ENCODE measurements at places on chromosomes 1 and 21.

DNA sequence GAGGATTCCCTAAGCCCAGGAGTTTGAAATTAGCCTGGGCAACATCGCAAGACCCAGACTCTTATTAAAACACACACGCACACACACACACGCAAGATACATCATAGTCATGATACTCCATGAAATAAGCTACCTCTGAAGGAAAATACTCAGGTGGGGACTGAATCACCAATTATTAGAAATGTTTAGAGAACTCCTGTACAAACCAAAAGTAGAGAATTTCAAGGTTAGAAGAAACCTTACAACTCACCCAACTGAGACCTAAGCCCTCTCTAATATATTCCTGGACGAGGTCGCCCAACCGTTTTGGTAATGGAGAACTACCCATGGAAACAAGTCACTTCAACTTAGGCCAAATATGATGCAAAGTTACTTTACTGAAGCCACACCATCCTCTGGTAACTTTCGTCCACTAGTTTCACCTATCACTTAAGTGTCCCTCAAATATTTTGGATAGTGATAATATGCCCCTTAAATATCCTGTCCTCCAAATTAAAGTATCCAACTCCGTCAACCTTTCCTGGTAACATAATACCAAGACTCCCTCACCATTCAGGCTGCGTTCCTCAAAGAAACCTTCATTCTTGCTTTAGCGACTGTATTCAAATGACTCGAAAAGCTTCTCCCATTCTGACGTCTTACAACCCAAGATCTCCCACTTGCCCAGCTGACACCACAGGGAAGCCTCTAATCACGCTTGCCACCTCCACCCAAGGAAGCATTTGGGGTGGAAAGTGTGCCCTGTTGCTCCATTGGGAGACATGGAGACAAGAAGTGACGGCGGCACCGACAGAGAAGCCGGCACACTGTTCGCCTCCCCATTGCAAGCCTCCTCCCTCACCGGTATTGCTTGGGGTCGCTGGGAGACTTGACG is 856 bp downstream of the NRDC start:
- DNase-seq = peak; percentile 4

DNA sequence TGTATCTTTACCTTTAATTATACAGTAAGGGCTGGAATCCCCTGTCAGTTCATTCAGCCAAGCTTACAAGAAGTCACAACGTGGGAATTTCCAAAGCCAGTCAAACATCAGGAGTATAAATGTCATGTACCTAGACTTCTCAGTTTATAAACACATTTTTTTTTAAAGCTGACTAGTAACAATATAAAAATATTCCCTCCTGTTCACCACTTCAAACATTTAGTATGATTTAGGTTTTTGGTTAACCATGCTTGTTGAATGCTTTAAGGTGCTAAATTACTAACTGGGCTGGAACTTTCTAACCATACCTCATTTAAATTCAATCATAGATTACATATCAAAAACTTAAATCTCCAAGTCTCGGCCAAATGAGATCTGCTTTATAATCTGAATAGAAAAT is 44.0 kb downstream of the JAK1 start:
- peak; percentile 7 for DNase-seq

DNA sequence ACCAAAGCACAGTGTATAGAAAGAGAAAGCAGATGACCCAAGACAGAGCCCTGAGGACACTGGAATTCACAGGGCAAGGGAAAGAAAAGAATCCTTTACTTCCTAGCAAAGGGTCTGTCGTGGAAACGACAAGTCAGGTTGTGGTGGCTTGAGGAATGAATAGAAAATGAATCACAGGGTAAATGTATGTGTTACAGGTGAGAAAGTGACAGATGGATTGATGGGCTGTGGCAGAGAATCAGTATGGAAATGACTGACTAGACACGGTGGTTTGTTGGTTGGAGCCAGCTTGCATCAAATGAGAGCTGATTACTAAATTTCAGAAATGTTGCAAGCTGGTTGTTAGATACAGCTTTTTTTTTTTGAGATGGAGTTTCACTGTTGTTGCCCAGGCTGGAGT is 46.9 kb downstream of the PTP4A2 start:
- DNase-seq = no peak

DNA sequence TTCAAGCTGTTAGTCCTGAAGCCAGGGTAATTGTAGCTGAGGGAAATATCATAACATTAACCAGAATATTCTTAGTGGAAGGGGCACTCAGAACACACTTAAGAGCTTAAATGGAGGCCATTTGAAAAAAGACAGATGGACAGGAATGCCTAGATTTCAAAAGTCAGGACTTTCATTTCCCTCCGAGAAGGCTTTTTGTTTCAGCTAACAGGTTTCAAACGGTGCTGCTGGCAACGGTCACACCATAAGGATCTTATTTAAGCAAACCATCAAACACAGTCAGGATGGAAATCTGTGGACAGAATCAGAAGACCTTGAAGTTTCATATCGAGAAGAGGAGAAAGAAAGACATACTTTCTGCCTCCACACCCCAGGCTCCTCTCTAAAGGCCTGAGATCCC is 70.1 kb downstream of the SLC66A1 start:
- DNase-seq = no peak

DNA sequence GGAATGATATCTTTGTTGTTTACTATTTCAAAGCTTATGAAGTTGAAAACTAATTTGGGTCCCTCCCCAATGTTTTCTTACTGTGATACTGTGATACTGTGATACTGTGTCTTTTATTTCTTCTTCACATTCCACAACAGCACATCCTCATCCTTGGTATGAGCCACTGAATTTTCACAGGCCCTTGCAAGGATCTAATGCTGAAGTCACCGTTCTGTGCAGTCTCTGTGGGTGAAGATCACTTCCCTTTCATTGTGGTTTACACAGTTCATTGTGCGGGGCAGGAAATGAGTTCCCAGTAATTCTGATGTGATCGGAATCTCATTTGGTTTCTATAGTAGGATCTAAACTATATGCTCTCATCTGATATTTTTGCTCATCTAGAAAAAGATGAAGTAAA is 32.1 kb upstream of the PAXBP1 start:
- DNase-seq = no peak

DNA sequence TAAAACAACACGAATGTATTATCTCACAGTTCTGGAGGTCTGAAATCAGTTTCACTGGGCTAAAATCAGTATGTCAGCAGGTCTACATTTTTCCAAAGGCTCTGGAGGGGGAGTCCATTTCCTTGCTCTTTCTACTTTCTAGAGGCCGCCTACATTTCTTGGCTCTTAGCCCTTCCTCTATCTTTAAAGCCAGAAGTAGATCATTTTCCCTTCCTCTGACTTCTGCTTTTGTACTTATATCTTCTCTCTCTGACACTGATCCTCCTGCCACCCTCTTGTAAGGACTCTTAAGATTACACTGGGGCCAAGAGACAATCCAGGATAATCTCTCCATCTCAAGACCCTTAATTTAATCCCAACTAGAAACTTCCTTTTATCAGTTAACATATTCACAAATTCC is 41.4 kb downstream of the MSH4 start:
- no peak for DNase-seq

DNA sequence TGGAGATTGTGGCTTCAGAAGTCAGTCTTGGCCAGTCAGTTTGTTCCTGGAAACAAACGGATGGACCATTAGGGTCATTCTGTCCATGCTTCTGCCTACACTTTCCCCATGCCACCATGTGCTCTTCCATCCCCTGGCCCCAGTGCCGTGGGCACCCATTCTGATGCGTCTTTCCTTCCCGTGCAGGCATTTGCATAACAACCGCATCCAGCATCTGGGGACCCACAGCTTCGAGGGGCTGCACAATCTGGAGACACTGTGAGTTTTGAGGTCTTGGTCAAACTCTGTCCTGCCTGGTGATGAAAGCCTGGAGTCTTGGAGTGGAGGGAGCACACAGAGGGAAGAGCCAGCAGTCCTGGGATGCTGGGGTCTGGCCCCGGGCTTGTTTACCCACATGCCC is 61.1 kb downstream of the UBE2T start:
- no peak for DNase-seq

DNA sequence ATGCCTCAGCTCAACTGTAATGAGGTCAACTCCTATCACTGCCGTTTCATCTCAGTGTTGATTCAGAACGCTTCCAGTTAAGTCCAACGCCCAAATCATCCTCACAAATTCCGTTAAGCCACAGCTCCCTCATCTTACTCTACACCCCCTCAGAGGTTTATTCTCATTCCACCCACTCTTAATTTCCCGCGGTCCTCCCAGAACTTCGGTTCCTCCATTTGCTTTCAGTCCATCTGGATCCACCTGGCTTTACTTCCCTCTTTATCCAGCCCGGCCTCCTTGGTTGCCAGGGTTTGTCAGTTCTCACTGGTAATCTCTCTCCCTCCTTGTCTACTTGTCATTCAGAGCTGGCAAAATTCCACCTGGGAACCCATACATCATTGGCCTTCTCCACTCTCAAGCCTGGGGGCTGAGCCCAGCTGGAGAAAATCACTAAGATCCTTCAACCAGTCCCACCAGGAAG is 51.3 kb upstream of the RUNX1 start:
- DNase-seq = no peak

- DNase-seq = no peak
Measured at GRCh38 chr1:86150553-86151055, 6.0 kb downstream of the COL24A1 start.

DNA sequence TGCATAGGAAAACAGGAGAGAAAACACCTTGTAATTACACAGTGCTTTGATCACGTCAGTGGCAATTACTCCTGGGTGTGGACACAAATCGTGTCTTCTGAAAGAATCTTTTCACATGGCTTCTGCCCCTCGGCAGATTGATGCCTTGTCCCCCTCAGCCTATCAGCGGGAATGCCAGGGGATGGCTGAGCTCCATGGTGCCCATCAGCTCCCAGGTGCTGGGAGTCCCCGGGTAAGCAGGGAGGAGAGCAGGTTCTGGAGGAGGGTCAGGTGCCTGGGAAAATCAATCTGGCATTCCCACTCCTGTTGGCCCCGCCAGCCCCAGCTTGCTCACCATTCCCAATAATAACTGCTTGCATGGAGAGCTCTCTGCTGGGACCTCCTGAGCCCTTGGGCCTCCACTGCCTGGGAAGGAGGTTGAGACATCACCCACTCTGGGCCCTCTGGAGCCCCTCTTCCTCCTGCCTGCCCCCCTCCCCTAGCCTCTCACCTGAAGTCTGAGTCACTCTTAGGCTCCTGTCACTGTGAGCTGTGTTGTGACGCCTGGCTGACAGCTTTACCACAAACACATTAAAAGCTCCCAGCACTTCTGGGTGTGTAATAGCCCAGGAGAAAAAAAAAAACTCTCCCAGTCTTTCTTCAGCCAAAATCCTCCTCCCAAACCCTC is 4.9 kb downstream of the CAMK2N1 start:
- DNase-seq = no peak

DNA sequence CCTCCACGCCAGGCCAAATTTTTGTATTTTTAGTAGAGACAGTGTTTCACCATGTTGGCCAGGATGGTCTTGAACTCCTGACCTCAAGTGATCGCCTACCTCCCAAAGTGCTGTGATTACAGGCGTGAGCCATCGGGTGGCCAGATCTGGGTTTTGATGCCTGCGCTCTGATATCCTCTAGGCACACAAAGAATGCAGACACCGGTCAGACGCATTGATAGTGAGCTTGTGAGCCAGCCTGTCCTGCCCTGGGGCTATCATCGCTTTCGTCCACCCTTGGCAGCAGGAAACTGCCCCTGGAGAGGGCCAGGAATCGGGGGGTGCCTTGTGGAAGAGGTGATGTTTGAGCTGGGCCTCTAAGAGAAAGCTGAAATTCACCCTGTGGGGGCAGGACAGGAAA is 4.0 kb downstream of the FBLIM1 start:
- no peak for DNase-seq

DNA sequence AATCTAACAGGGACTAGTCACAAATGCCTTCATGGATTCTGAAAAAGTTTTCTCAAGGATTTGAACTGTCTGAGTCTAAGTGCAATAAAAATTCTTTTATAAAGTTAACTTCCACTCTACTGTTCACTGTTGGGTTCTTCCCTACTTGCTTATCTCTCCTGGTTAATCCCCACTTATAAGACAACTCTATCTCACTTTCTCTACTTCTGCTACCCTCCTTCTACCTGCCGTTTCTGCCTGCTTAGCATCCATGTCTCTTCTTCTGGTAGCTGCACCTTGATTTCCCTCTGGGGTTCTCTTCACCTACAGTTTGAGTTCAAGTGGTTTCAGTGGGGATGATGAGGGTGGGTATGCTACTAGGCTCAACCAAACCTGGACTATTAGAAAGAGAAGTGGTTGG is 6.0 kb downstream of the TSHB start:
- DNase-seq = no peak
